ENCODE measurements at places on chromosomes 2 and 18. TPM values are rescaled to one million over a fixed set of nuclear protein-coding genes. Genes with fewer than 3 reads are reported as not detected.

The GKN1 gene
- 0.37 TPM for total RNA-seq

The EFHD1 gene
- total RNA-seq = 4.7 TPM

The ZNF396 gene
- 0.89 TPM for total RNA-seq

The SIX2 gene
- total RNA-seq = 2.8 TPM

The SCG2 gene
- total RNA-seq = 0.94 TPM

The LIMS2 gene
- total RNA-seq = 10.2 TPM

The PMS1 gene
- total RNA-seq = 6.3 TPM

Measured in A549 treated with AZD2906 at 1 μM for 4 hours (cell line).